ENCODE measurements at places on chromosomes 7 and 10. TPM values are rescaled to one million over a fixed set of nuclear protein-coding genes. Genes with fewer than 3 reads are reported as not detected.

DNA sequence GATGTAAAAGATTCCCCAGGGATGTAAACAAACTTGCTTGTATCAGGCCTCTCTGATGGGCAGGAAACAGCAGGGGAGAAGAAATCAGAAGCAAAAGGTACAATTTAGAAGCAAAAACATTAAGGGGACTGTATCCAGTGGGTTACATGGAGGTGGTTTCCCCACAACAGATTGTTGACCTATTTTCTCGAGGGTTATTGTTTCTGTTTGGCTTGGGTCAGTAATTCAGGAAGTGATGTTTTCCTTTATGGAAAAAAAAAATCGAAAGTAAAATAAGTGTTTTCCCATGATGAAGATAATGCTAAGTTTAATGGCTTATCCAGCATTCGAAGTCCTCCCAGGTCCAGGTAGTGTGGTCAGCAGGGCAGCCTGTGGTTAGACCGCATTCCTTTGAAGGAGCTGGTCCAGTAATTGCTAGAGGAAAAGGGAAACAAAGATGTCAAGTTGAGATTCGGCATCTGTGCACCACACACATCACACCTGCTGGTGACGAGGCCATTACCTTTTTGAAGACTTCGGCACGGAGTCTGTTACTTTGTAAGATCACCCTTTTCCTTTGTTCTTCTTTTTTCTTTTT, 37.3 kb upstream of the ADAM12 start:
- no peak for DNase-seq

DNA sequence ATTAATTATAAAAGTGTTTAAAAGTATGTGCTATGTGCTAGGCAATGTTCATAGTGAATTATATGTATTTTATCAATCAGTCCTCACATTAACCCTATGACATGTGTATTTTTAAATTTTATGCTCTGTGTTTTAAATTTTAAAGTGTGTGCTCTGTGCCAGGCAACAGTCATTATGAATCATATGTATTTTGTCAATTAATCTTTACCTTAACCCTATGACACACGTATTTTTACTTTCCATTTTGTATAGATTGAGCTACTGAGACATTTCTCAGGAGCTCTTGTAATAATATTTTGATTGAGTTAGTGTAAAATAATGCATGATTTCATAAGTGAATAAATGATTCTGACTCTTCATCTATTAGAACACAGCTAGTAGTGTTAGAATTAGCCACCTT, 117.8 kb downstream of the THSD7A start:
- no peak for DNase-seq

DNA sequence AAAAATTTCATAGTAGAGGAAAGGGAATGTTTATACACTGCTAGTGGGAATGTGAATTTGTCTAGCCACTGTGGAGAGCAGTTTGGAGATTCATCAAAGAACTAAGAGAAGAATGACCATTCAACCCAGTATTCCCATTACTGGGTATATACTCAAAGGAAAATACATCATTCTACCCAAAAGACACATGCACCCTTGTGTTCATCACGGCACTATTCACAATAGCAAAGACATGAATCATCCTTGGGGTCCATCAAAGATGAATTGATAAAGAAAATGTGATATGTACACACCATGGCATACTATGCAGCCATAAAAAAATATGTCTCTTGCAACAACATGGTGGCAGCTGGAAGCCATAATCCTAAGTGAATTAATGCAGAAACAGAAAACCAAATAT, 825.7 kb downstream of the TNS3 start:
- no peak for DNase-seq

HECW1 gene
- total RNA-seq = 3.7 TPM

DNA sequence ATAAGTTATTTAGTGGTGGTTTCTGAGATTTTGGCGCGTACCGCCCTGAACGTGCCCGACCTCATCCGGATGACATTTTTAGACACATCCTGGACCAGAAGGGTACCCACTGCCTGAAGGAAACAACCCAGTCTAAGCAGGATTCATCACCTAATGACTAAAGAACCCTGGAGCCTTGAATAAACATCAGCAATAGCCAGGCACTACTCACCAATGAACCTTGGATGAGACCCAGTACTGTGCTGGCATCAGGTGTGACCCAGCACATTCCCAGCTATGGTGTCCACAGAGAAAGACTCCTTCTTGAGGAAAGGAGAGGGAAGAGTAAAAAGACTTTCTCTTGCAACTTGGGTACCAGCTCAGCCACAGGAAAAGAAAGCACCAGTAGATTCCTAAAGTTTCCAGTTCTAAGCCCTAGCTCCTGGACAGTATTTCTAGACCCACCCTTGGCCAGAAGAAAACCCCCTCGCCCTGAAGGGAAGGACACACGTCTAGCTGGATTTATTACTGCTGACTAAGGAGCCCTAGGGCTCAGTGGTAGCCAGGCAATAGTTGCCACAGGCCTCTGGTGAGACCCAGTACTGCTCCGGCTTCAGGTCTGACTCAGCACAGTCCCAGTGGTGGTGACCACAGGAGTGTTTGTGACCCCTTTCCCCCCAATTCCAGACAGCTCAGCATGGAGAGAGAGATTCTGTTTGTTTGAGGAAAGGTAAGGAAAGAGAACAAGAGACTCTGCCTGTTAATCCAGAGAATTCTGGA, 32.5 kb downstream of the ZNF277 start:
- peak; percentile 58 for DNase-seq

GRCh38 chr7:90747516-90747915, 151.4 kb downstream of the CDK14 start:
- no peak for DNase-seq

Measured in Daoy (cell line).